ENCODE measurements at places on chromosomes 2 and 18.
A peak's percentile ranks its signal among the peaks of the same experiment; 100 is the strongest.

DNA sequence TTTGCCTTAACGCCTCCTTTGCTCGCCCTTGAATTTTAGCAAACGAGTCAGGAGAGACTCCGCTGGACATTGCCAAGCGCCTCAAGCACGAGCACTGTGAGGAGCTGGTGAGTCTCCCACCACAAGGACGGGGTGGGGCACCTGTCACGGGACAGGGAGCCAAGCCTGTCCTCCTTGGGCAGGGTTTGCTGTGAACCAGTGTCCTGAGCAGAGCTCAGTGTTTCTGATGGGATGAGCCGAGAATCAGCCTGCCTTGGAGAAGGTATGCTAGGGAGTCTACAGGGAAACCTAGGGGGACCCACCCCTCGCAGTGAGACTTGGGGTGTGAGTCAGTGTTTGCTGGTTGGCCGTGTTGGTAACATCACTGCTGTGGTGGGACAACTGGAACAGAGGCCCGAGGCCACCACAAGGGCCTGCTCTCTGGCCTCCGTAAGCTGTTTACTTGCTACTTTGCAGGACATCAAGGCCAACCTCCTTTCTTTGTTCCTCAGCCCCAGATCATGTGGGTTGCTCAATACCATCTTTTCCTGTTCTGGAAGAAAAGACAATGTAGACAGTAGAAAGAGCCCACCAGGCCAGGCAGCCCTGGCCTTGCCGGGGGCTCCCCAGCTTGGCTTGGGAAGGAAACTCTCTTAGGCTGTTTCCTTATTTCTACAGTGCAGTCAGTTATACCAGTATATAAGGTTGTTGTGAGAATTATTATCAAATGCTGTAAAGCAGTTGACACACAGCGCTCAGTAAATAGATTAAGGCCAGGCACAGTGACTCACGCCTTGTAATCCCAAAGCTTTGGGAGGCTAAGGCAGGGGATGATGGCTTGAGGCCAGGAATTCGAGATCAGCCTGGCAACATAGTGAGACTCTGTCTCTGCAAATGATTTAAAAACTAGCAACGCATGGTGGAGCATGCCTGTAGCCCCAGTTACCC, 42.4 kb downstream of the ITGB1BP1 start:
- DNase-seq = peak; percentile 78

DNA sequence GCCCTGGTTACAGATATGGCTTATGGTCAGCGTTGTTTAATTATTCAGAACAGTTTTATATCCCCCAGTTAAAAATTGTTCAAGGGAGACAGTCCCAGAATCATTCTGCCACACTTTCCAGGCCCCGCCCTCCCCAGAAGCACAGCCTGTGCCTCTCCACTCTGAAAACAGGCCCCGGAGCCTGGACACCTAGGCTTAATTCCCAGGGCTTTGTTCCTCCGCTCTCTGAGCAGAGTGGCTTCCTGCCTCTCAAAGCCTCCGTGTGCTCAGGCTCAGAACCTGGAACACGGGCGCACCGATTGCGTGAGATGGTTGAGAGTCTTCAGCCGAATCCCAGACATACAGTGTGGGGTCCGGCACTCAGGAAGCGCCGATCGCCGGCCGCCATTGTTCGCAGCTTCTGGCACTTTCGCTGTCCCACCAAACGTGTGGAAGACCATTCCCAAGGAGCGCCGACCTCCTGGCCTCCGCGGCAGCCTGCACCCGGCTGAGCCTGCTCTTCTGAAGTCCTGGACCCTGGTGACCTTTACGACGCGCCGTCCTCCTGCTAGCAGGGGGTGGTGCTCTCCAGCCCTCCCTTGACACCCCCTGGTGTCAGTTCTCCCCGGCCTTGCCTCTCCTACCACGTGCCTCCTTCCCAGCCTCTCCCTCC, 45.6 kb downstream of the TWIST2 start:
- DNase-seq = no peak

GRCh38 chr2:68248361-68248760, 4.0 kb downstream of the PPP3R1 start:
- DNase-seq = no peak

DNA sequence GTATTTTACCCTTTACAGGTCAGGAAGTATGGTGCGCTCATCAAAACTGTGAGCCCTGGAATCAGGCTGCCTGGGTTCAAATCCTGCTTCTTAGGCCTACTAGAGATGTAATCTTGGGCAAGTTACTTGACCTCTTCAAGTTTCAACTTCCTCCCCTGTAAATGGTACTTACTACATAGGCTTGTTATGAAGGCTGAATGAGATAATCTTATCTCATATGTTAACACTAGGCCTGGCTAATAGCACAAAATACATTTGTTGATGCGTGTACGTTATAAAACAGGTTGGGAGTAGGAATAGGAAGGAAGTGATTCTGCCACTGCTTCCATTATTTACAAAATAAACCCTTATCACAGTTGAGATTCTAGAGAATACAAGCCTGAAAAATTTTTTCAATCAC, 1.7 kb upstream of the RFTN2 start:
- DNase-seq = no peak

- DNase-seq = no peak
Measured at GRCh38 chr2:49270091-49270490, 115.8 kb upstream of the FSHR start.

DNA sequence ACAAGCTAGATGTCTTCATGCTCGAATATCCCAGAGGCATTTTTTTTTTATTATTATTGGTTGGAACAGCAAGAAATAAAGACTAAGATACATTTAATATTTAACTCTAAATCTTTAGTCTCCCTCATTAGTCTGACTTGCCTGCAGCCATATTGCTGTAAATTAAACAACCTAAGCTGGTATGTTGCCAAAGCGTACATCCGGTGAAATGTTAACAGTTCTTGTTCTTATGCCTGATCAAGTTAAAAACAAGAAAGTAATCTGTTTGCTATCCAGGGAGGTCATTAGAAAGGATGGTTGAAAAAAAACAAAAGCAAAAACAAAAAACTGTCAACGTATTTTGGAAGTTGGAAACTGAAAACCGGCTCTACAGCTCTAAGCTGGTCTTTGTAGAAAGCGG, 125.9 kb upstream of the NABP1 start:
- peak; percentile 5 for DNase-seq

DNA sequence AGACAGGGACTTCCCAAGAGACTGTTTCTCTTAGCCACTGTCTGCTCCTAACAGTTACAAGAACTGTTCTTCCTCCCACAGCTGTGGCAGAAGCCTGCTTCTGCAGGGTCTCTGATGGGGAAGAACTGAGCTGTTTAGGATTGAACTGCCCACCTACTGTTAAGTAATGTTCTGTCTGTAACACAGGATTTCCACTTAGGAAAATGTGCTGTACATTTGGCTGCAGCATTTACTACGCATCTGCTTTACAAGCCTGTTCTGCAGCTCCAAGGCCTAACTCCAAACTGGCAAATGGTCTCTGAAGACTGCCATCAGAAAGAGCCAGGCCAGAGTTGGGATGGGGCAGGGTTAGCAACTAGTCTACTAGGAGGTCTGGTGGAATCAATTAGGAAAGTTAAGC, 87.8 kb upstream of the UPP2 start:
- DNase-seq = no peak

All from NCI-H446 treated with DMSO at 0.1 percent for 48 hours (cell line).